Activated CD4-positive, CD25-positive, alpha-beta regulatory T cell (primary cell): ENCODE measurements at places on chromosomes 13 and 19.

DNA sequence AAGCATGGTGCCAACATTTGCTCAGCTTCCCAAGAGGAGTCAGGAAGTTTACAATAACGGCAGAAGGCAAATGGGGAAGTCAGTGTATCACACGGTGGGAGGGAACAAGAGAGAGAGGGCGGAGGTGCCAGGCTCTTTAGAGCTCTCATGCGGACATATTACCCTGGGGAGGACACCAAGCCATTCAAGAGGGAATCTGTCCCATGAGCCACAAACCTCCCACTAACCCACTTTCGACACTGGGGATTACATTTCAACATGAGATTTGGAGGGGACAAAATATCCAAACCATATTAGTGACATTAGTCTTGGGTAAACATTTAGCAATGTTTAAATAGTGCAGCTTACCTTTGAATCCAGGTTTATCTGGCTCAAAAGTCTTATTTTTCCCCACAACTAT is 69.9 kb downstream of the SLAIN1 start:
- no peak for DNase-seq

GRCh38 chr13:95133498-95133897 is 167.8 kb downstream of the ABCC4 start:
- DNase-seq = no peak

- DNase-seq = no peak
Observed at GRCh38 chr19:58581227-58582141, 8.3 kb upstream of the MZF1 start.

- DNase-seq = no peak
Observed at GRCh38 chr13:20331949-20332348, 99.8 kb upstream of the GJB6 start.

- no peak for DNase-seq
Observed at GRCh38 chr13:21237081-21237480, 60.6 kb downstream of the MRPL57 start.

- DNase-seq = no peak
Observed at GRCh38 chr13:76349700-76350099, 536.5 kb downstream of the KCTD12 start.

DNA sequence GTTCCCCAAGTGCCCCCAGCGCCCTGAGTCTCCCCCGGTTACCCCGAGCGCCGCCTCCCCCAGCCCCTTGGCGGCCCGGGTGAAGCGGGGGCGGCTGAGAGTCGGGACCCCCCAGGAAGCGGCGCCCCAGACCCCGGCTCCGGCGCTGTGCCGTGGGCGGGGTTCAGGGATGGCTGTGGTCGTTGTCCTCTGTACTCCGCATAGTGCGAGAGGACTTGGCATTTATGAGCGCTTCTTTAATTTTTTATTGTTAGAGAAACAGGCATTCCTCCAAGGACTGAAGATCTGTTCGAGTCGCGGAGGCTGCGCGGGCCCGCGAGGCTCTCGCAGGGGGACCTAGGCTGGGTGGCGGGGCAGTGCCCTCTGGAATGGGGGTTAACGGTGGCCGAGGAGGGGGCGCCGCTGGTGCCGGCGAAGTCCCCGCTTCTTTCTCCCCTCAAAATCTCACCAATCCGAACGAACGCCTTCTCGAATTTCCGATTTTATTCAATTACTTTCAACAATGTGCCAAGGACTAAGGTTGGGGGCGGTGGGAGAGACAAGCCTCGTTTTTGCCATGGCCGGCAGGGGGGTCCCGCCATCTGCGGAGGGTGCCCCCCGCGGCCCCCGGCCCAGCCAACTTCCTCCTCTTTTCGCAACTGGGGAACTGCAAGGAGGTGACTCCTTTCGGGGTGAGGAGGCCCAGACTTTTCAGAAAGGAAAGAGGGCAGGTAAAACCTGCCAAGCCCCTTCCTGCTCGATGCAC is 596 bp upstream of the GJB2 start:
- no peak for DNase-seq

DNA sequence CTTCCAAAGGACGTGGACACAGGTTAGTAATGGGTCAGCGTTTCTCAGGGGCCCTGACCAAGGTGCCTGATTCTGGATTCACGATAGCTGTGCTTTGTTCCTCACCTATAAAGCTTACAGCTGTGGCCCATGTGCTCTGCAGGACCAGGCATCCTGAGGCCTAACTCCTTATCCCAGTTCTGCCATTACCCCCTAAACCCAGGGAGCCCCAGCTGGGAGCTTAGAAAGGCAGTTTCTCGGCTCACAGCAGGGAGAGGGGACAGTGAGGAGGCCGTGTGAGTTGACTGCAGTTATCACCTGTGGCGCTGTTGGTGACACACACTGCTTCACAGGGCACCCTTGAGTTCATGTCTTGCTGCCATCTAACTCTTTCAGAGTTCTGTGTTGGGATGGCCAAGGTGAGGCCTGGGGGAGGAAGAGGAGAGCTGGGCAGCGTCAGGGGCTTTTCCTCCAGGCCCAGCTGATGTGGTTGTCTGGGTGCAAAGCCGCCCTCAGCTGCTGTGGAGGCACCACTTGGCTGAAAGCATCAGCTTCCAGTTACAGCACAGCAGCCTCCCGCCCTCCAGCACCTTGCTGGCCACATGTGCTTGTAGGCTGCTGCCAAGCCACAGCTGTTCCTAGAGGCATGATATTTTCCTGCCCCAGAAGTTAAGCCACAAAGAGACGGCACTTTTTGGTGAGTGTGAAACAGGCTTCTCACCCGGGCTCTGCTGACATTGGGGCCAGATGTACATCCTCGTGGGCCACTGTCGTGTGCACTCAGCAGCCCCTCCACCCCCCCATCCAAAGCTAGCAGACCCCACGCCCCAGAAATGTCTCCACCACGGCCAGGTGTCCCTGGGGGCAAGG is 99.6 kb upstream of the MCF2L start:
- no peak for DNase-seq

- DNase-seq = no peak
Observed at GRCh38 chr13:72500851-72501250, 226.6 kb downstream of the MZT1 start.

- DNase-seq = no peak
Observed at GRCh38 chr19:6811906-6812305, 39.4 kb downstream of the VAV1 start.

GRCh38 chr13:113288880-113289279 is 8.2 kb upstream of the LAMP1 start:
- DNase-seq = no peak

- no peak for DNase-seq
Observed at GRCh38 chr13:50236898-50237318, 221.7 kb downstream of the KCNRG start.

DNA sequence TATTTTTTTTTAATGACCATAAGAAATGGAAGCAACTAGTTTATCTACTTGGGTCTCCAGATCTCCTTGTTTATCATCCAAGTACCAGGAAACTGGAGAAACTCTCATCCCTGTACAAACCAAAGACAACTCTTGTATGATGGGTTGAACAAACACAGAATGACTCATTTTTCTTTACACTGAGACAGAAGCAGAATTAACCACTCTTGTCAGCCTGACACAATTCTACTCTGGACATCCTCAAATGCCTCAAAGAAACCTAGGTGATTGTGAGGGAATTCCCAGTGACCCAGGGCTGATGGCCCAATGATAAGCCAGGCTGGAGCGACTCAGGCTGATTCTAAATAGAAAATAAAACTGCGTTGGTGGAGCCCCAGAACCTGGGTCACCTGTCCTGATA is 151.5 kb downstream of the ZNF737 start:
- no peak for DNase-seq

DNA sequence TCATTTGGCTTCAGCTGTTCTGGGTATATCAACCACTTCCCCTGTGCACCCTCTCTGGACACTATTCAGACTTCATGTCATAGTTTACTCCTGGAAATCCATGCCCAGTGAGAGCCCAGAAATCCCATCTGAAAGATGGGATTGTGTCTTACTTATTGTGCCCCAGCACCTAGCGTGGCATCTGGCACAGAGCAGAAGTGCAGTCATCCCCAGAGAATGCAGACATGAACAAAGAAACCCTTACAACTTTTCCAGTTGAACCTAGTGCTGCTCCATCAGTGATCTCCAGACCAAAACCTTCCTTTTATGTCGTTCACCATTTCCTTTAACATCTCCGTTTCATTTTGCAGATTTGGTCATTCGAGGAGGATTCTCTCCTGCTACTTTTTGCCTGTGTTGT is 60.6 kb downstream of the MBNL2 start:
- DNase-seq = no peak

GRCh38 chr13:48412881-48413351 is at the start of gene LPAR6:
Gene LPAR6, minus strand, starts transcription at chr13:48413113. Its CDS starts 690 bp downstream, at chr13:48412423.
- no peak for DNase-seq

GRCh38 chr19:16022681-16023080 is 53.6 kb upstream of the TPM4 start:
- no peak for DNase-seq

DNA sequence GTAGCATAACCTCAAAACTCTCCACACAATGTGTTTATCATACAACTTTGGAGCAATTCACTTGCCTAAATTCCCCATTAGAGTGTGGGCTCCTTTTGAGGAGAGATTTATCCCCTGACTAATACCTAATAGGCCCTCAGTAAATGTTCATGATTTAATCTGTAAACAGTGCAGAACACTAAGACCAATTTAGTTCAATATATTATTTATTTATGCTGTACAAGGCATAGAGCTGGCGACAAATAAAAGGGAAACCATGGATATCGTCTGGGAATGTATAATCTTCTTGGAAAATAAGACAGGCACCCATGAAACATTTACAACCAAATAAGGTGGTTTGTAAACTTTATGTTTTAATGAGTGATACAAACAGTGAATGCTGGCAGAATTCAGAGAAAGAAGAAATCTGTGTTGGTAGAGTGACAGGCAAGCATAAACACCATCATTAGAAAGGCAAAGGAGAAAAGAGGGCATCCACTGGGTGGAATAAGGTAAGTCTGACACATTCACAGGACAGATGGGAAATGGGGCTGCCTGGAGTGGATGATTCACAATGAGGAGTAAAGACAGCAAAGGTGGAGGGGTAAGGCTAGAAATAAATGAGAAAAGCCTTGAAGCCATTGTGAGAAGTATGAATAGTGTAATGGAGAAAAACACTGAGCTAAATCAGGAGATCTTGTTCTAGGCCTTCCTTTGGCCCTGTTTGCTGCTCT is 106.1 kb upstream of the MIR17HG start:
- DNase-seq = no peak

DNA sequence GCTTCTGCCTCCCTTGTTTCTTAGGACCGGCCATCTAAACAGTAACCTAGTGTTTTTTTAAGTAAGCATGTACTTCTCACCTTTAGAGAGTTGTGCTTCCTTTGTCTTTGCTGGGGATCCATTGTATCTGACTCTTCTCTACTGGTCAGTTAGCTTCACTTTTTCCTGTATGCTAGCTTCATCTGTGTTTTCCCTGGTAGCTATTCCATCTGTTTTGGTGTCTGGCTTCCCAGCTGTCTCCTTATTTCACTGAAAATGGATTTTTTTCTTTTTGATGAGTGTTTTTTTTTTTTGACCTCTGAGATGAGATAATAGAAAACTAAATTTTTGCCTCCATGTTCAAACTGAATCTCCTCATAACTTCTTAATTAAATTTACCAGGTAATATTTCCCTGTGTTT is 637.0 kb upstream of the SLC10A2 start:
- no peak for DNase-seq

DNA sequence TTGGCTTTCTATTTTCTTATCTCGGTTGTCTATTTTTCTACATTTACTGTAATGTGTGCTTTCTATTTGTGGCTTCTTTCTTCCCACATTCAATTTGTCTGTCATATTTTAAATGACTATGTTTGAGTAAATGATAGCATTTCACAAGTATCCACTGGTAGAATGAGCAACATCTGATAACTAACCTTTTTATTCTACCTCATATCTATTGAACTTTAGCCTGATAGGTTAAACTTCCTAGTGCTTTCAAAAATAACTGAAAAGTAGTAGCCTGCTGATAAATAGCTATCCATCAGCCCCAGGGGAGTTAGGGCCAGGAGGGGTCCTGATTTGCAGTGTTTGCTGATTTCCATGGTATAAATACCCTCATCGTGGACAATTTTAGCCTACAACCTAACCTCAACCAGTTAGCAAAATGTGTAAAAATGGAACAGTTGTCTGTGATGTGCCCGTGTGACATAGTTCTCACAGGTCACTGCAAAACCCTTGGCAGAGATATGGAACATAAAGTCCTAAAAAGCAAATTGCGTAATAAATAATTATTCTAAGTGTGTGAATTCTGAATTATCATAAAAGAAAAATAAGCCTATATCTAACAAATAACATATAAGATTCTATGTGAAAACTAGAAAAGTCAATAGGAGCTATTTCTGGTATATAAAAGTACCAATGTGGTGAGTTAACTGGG is 32.1 kb downstream of the KCTD12 start:
- DNase-seq = no peak

GRCh38 chr19:12783291-12783848 is 7.9 kb upstream of the JUNB start:
- no peak for DNase-seq

GRCh38 chr19:33564836-33565338 is 43.3 kb upstream of the PEPD start:
- no peak for DNase-seq

DNA sequence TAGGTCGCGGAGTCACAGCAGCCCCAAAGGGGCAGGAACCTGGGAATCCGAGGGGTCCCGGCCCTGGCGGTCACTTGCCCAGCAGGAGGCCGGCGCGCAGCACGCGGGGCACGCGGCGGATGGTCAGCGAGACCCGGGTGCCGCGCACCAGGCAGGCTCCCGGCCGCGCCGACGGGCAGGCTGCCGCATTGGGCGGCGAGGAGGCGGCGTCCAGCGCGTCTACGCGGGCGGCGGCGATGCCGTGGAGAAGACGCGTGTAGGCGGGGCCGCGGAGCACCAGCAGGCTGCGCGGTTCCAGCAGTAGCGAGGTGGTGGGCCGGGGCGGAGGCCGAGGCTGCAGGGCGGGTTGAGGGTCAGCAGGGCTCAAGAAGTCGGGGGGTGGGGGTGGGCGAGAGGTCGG is 607 bp upstream of the SYNE4 start:
- DNase-seq = no peak

DNA sequence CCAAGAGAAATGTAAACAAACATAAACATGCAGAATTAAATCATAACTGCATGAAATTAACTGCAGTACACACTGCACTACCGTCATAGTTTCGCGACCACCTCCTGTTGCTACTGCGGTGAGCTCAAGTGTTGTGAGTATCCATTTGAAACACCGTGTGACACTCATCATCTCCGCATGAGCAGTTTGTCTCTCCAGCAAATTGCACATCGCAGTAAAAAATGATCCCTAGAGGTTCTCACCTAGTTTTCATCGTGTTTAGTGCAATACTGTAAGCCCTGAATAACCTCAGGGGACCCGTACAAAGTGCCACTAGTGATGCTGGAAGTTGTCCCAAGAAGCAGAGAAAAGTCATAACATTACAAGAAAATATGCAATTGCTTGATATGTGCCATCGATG is 147.7 kb downstream of the DPF1 start:
- no peak for DNase-seq

- DNase-seq = no peak
Observed at GRCh38 chr13:76854894-76855293, 31.3 kb downstream of the KCTD12 start.

- DNase-seq = no peak
Observed at GRCh38 chr13:41411522-41411921, 45.8 kb upstream of the RGCC start.

DNA sequence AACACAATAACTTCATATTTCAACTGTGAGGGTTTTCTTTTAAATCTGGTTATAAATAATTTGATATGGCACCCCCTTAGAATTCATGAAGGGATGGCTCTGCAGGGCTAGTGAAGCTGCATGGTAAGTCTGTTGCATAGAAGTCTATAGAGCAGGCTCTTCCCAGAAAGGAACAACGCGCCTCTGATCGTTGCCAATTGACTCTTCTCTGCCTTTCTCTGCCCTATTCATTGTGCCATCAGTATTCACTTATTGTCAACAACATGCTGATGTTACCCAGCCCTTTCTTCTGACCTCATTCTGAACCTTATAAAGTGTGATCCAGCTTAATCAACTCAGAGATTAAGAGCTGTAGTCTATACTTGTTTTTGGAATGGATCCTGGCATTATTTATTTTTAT is 16.3 kb upstream of the DCT start:
- DNase-seq = no peak
